PC-9 (cell line): ENCODE measurements at places on chromosomes 3 and 15. TPM values are rescaled to one million over a fixed set of nuclear protein-coding genes. Genes with fewer than 3 reads are reported as not detected.
A peak's percentile ranks its signal among the peaks of the same experiment; 100 is the strongest.

GRCh38 chr3:119098619-119099222 lies 47.2 kb upstream of the TEX55 start:
- no peak overlapping the region for H3K27ac ChIP-seq
- H3K4me1 ChIP-seq: no peaks in the 10 kb centered on the region
- no peaks in the 10 kb centered on the region for H3K27me3 ChIP-seq
- peak; percentile 14 for DNase-seq
- no peak overlapping the region for H3K4me3 ChIP-seq

DNA sequence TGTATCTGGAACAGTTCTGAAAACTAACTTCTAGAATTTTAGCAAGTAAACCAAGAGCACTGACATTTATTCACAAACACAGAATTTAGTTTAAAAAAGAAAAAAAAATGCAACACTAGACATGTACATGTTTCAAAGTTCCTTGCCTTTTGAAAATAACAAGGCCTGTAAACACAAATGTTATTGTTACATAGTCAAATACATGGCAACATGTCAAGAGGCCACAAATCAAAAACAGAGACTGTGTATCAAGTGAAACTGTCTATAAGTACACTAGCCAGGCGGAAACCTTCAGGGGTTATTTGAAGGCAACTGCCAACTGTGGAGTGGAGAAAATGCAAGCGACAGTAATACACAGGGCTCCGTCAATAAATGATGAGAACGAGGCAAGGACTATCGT lies 547.6 kb downstream of the FOXP1 start:
- no peaks in the 10 kb centered on the region for H3K4me1 ChIP-seq

DNA sequence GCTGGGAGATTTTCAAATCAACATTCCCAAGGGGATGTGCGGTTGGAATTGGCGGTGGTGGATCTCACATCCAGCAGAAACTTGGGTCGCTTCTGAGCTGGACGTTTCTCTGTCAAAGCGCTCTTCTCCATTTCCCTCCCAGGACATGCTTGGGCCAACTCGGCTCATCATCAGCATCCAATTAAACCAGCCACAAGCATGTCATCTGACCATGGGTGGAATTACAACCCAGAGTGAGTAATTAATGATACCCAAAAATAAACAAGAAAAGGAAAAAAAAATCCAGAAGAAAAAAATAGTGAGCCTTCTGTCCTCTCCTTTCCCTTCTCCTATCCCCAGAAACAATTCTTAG lies 111.2 kb downstream of the XXYLT1 start:
- H3K4me1 ChIP-seq: 0 out of 2 replicates have a peak, but pooled peaks cover 7% of the 10 kb centered on the region
- H3K27ac ChIP-seq: no peak overlapping the region
- no peaks in the 10 kb centered on the region for H3K27me3 ChIP-seq
- H3K36me3 ChIP-seq: no peaks in the 10 kb centered on the region

DNA sequence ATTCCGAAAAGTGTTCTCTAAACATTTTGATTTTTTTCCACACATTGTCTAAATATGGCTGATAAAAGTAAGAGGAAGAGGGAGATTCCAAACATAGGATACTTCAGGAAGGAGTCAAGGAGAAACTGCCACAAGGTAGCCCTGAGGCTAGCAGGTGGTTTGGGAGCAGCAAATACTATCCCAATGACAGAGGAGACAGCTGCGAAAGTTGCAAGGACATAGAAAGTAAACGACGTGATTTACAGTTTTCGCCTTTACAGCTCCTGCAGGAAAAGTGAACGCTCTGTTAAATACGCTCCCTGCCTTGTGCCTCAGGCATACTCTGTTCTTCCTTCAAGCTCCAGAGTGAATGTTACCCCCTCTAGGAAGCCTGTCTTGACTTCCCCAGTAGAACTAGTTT lies 3.7 kb upstream of the FETUB start:
- no peaks in the 10 kb centered on the region for H3K36me3 ChIP-seq
- no peaks in the 10 kb centered on the region for H3K27me3 ChIP-seq
- DNase-seq: no peak
- H3K4me1 ChIP-seq: peaks cover 18% of the 10 kb centered on the region
- no peak overlapping the region for H3K27ac ChIP-seq
- no peak overlapping the region for H3K4me3 ChIP-seq

- H3K27me3 ChIP-seq: no peaks in the 10 kb centered on the region
- DNase-seq: no peak
- H3K4me1 ChIP-seq: 0 out of 2 replicates have a peak, but pooled peaks cover 7% of the 10 kb centered on the region
Measured at GRCh38 chr15:71386005-71386404, 270.7 kb downstream of the THSD4 start.

- H3K27ac ChIP-seq: no peak overlapping the region
- H3K4me3 ChIP-seq: no peak overlapping the region
- no peaks in the 10 kb centered on the region for H3K36me3 ChIP-seq
- no peaks in the 10 kb centered on the region for H3K4me1 ChIP-seq
- no peaks in the 10 kb centered on the region for H3K27me3 ChIP-seq
Measured at GRCh38 chr3:4321732-4322131, 18.6 kb downstream of the SETMAR start.

DNA sequence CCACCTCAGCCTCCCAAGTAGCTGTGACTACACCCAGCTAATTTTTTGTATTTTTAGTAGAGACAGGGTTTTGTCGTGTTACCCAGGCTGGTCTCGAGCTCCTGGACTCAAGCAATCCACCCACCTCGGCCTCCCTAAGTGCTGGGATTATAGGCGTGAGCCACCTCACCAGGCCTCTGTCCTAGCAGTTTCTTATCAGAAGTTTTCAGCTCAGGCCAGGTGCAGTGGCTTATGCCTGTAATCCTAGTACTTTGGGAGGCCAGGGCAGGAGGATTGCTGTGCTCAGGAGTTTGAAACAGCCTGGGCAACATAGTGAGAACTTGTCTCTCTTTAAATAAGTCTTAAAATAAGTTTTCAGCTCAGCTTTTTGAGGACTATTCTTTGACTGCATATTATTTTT lies 48.4 kb downstream of the SGO1 start:
- H3K27me3 ChIP-seq: no peaks in the 10 kb centered on the region
- H3K36me3 ChIP-seq: no peaks in the 10 kb centered on the region
- no peaks in the 10 kb centered on the region for H3K4me1 ChIP-seq

GRCh38 chr3:49021213-49021812 lies 608 bp upstream of the NDUFAF3 start:
- H3K4me3 ChIP-seq: peak overlapping the region; percentile 70
- H3K4me1 ChIP-seq: peaks cover 30% of the 10 kb centered on the region
- H3K36me3 ChIP-seq: peaks cover 6% of the 10 kb centered on the region; the same call in 1 of the 2 replicates
- no peaks in the 10 kb centered on the region for H3K27me3 ChIP-seq

DNA sequence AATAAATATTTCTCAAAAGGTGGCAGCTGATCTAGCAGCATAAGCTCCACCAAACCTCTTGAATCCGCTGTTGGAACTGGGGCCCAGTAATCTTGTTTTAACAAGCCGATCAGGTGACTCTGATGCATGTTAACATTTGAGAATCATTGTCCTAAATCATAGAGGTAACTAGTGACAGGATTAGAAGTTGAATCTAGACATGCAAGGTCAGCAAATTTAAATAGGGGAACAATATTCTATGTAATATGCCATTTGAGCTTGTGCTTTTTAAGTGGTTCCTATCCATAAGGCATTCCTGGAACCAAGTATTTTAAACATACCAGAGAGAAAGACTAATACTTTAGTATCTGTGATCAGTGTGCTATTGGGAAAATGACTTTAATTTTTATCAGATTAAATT lies 412.8 kb downstream of the PYDC2 start:
- no peaks in the 10 kb centered on the region for H3K36me3 ChIP-seq
- H3K4me1 ChIP-seq: no peaks in the 10 kb centered on the region
- H3K27ac ChIP-seq: no peak overlapping the region
- DNase-seq: no peak
- H3K27me3 ChIP-seq: no peaks in the 10 kb centered on the region

GRCh38 chr3:98744283-98744682 lies 18.9 kb upstream of the ST3GAL6 start:
- no peaks in the 10 kb centered on the region for H3K36me3 ChIP-seq
- DNase-seq: no peak
- H3K4me1 ChIP-seq: peaks cover 13% of the 10 kb centered on the region
- no peaks in the 10 kb centered on the region for H3K27me3 ChIP-seq

DNA sequence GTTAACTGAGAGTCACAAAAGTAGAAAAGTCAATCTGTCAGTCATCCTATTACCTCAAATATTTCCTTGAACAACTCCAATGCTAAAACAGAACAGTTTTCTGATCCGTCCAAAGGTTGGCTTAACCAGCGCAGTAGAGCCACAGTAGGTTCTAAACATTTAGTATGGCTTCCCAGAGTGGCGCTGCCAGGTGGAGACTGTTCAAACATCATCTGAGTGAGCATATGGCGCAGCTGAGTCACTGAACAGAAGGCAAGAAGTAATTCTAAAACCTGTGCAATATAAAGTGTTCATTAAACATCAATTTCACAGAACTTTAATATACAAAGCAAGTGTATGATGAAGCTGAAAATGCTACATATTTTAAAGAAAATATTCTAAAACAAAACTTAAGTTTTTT lies 19.9 kb downstream of the CIP2A start:
- peaks cover 20% of the 10 kb centered on the region for H3K36me3 ChIP-seq
- H3K27me3 ChIP-seq: no peaks in the 10 kb centered on the region
- DNase-seq: no peak

- H3K36me3 ChIP-seq: no peaks in the 10 kb centered on the region
- DNase-seq: no peak
- H3K4me3 ChIP-seq: no peak overlapping the region
- no peaks in the 10 kb centered on the region for H3K4me1 ChIP-seq
- no peak overlapping the region for H3K27ac ChIP-seq
- peaks cover 27% of the 10 kb centered on the region for H3K27me3 ChIP-seq
Measured at GRCh38 chr3:135127946-135128470, 332.9 kb downstream of the EPHB1 start.

SLC2A2 gene
- not detected in 2 replicates for total RNA-seq

CYP19A1 gene
- total RNA-seq: 0.94 TPM in 1 of 2 replicates, not detected in the other

THRB gene
- 9.7 and 11.2 TPM in 2 replicates for total RNA-seq

TGM5 gene
- total RNA-seq: 0.39 and 1.7 TPM in 2 replicates

WDR93 gene
- 1.1 and 1.8 TPM in 2 replicates for total RNA-seq

MRPS25 gene
- 47.8 and 53.3 TPM in 2 replicates for total RNA-seq
